Motor neuron (in vitro differentiated cells): ENCODE measurements at places on chromosomes 3 and 15.

DNA sequence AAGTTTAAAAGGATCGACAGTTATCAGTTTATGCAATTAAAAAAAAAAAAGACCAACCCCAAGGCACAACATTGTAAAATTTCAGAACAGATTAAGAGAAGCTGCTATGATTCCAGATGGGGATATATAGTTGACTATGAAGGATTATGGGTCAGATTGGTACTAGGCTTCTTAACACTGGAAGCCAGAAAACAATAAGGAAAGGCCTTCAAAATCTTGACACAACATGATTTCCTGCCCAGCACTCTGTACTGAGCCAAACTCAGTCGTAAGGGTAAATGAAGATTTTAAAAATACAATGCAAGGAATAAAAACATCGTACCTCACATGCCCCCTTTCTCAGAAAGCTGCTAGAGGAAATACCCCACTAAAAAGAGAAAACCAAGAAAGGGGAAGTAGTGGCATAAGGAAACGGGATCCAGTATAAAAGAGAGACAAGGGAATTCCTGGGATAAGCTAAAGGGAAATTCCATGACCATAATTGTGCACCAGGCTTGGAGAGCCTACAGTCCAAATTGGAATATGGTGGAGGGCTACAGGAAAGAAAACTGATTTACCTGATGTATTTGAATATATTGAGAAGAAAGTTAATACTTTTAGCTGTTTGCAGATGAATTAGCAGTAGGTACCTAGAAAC is 27.9 kb downstream of the PIAS1 start:
- ATAC-seq = no peak

GRCh38 chr3:150945226-150946032 is 27.1 kb downstream of the CLRN1 start:
- no peak for ATAC-seq

DNA sequence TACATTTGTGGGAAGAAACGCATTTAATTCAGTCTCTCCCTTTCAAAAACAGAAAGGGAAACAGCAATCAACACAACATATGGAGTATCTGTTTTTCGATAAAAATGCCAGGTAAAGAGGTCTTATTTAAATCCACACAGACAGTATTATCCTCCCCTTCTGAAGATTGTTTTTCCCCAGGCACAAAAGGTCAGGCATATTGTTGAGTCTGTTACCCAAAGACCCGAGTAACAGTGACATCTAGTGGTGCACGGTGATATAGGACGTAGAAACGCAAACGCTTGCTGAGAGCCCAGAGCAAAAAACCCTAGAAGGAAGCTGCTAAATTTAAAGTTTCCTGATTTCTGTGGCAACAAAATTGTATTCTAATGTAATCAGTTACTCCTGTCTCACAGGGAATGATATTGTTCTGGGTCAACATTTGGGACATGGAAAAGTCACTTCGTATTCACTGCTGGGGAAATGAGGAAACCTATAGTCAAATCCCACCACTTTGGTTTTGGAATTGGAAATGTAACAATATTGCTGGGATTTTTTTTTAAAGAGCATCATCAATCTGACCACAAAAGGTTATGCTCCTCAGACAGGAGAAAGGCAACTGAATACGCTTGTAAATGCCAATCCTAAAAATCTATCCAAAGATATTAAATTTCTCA is 312.7 kb upstream of the CCDC54 start:
- ATAC-seq = peak; percentile 79

- ATAC-seq = peak; percentile 37
These were observed 196.8 kb upstream of the AGTR1 start for GRCh38 chr3:148500881-148501280.

GRCh38 chr3:161149529-161149928 is 44.4 kb upstream of the B3GALNT1 start:
- no peak for ATAC-seq
